Osteoblast (primary cell): ENCODE measurements at places on chromosomes 1 and 21. TPM values are rescaled to one million over a fixed set of nuclear protein-coding genes. Genes with fewer than 3 reads are reported as not detected.

The GSTM5 gene
- 2.1 and 4.3 TPM in 2 replicates for total RNA-seq

The OR2G6 gene
- total RNA-seq = not detected in 2 replicates

The RPS6KA1 gene
- total RNA-seq = 2.2 and 2.4 TPM in 2 replicates

The KIAA1614 gene
- 11.8 and 12.7 TPM in 2 replicates for total RNA-seq

The SLC25A34 gene
- 1.4 and 1.5 TPM in 2 replicates for total RNA-seq

The TPM3 gene
- 299 and 306 TPM in 2 replicates for total RNA-seq

The FAM72A gene
- 2.2 and 3.2 TPM in 2 replicates for total RNA-seq

The TRIM63 gene
- under 0.01 and 0.36 TPM in 2 replicates for total RNA-seq

The S100B gene
- 0.29 and 1.4 TPM in 2 replicates for total RNA-seq

The TRPM2 gene
- total RNA-seq = under 0.01 and 0.36 TPM in 2 replicates

The DPT gene
- 2.4 and 4.3 TPM in 2 replicates for total RNA-seq

The DMBX1 gene
- not detected in 2 replicates for total RNA-seq
